ENCODE measurements at places on chromosomes 4 and X.

DNA sequence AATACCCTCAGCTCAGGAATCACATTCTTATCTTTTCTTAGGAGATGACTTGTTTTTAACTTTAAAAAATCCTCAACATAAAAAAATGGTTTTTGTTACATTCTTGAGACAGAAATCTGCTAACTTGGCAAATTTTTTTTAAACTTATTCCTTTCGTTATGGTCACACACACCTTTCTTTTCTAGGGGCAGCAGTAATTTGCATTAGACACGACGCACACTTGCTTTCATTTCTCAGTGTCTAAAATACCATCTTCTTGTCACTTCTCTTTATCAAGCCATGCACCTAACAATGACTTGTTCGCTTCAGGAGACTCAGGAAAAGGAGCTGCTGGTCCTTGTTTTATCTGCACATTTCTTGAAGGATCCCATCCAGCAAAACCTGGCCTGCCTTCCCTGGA lies 112.6 kb upstream of the TBL1X start:
- no peak for DNase-seq

DNA sequence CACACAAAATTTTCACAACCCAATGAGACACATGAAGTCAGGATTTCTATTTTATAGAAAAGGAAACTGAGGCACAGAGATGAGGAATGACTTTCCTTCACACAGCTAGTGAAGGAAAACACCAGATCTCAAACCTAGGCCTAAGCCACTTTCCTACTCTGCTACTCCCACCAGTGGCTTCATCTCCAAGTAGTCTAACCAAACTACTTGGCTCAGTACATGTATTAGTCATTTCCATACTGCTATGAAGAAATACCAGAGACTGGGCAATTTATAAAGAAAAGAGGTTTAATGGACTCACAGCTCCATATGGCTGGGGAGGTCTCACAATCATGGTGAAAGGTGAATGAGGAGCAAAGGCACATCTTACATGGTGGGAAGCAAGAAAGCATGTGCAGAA lies 196.6 kb downstream of the EVC2 start:
- no peak for DNase-seq

- no peak for DNase-seq
These were observed 2092.4 kb upstream of the TENM3 start for GRCh38 chr4:180150818-180151217.

GRCh38 chr4:74527049-74527448 lies 82.1 kb downstream of the AREG start:
- DNase-seq, result no peak

- peak; percentile 29 for DNase-seq
These were observed 6.0 kb downstream of the HMGN5 start for GRCh38 chrX:81195712-81196111.

DNA sequence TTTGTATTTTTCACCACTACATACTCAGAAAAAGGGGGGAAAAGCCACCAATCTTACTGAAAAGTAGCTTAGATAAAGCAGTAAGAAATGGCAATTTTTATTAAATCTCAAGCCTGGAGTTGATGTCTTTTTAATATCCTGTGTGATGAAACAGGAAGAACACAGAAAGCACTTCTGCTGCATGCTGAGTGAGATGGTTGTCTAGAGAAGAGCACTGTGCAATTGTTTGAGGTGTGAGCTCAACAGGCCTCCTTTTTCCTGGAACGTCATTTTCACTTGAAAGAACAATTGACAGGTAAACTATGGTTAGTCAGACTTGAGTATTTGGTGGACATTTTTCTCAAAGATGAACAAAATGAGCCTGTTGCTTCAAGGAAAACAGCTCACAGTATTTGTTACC lies 73.9 kb downstream of the RTL5 start:
- DNase-seq, result no peak

DNA sequence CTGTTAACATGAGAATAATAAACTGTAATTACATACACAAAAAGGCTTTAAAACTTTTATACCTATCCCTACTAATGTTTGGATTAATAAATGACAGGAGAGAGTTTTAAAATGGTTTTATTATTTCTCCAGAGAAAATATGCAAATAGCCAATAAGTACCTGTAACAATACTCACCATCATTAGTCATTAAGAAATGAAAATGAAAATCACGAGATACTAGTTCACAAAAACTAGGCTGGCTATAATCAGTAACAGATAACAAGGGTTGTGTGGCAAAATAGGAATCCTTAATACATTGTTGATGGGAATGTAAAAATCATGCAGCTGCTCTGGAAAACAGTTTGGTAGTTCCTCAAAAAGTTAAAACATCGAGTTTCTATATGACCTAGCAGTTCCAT lies 25.2 kb upstream of the AP1AR start:
- DNase-seq, result no peak

DNA sequence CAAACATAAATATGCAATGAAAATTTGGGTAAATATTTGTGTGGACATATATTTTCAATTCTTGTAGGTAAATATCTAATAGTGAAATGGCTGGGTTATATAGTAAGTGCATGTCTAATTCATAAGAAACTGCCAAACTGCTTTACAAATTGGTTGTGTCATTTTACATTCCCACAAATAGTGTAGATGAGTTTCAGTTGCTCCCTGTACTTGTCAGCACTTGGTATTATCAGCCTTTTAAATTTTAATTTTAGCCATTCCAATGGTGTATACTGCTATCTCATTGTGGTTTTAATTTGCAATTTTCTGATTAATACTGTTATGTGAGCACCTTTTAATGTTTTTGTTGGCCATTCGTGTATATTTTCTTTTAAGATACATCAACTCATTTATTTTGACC lies 23.1 kb upstream of the GABRE start:
- no peak for DNase-seq
